ENCODE measurements at places on chromosomes 5 and 9.

- DNase-seq, result no peak
These were observed 510.0 kb downstream of the GADD45G start for GRCh38 chr9:90114641-90115425.

GRCh38 chr5:167835146-167835545 is 456.3 kb upstream of the WWC1 start:
- peak; percentile 22 for DNase-seq

- DNase-seq, result peak; percentile 21
These were observed 21.0 kb upstream of the ERAP2 start for GRCh38 chr5:96855031-96855872.

DNA sequence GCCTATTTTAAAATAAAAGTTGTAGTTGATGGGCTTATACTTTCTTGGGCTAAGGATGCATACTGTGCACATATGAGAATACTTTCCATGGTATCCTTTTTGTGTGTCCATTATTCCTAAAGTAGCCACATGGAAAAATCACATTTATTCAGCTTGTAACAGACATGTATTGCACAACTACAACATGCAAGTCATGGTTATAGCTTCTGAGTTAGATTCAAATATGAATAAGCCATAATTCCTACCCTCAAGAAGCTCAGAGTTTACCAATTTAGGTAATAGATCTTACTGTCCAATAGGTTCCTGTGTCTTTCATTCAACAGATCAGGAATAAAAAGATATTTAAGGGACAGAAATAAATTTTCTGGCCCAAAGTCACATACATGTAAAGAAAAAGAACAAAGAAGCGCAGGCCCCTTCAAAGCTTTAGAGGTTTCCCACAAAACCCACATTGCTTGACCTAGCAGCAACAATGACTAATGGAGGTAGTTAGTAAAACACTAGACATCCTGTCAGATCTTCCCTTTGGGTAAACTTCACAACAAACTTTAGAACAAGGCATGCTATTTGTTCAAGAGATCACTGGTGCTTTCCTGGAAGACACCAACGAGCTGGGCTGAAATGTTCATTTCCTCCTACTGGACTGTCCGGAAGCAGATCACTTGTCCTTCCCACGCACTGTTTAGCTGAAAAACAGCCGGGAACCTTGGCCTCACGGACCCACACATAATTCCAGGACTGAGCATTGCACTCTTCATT is 78.4 kb upstream of the ITGA1 start:
- DNase-seq, result peak; percentile 64

DNA sequence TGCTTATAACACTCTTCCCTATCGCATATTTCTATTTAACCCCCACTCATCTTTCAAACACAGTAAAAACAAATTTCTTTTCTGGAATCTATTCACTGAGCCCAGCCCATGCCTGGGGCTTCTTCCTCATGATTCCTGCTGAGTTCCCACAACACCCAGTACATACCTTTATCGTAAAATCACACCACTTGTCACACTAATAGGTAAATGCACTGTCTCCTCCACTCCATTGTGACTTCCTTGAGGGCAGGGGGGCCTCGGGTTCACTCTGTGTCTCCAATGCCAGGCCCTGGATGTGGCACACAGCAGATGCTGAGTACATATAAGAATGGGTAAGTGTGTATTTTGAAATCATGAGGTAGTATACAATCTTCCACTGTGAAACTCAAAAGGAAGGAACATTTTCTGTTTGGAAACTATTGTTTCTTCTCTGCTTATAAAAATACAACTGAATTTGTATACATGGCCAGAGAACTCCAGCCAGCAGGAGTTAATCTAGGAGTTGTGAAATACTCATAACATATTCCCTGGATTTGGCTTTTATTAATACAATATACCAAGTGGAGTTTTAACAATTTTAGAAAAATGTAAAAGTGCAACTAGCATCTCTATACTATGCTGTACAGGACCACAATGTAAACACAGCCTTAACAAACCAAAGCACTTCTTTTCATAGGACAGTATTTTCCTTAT is 7.2 kb downstream of the PLK2 start:
- no peak for DNase-seq

GRCh38 chr9:113516840-113517577 is 53.5 kb downstream of the RGS3 start:
- peak; percentile 66 for DNase-seq

DNA sequence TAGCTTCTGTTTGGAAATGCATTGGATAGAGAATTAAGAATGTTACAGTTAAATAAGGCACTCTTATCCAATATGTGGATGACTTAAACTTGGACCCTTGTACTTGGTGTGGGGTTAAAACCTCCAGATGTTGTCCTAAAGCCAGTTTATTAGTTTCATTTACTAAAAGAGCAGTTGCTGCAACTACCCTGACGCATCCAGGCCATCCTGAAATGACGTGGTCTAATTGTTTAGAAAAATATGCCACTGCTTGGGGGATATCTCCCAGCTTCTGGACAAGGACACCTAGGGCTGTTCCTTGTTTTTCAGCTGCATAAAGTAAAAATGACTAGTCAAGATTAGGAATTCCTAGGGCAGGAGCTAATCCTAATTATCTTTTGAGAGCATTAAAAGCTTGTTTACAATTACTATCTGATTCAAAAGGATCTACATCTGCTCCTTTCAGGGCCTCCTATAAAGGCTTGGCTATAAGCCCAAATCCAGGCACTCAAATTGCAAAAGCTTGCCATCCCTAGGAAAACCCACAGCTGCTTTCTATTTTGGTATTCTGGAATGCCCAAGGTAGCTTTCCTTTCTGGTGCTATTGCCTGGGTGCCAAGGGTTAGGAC is 45.7 kb upstream of the SLCO4C1 start:
- no peak for DNase-seq

GRCh38 chr5:31990701-31991110 is 183.4 kb downstream of the GOLPH3 start:
- peak; percentile 81 for DNase-seq

DNA sequence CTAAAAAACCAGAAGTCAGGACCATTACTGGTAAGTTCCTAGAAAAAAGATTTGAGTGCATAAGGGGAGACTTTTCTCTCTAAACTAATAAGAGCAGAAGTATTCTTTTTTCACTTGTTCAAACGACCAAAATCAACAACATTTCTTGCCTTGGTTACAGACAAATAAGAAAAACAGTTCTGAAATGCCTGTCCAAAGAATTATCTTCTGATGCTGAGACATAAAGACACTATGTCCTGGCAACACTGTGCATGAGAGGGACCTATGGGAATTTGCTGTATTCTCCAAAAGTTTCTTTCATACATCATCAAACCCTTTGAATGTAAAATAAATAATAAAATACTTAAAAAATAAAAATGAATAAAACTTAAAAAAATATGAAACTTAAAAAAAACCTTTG is 50.4 kb downstream of the ZNF474 start:
- DNase-seq, result no peak

- peak; percentile 35 for DNase-seq
These were observed 206.3 kb downstream of the BNC2 start for GRCh38 chr9:16664211-16664610.

GRCh38 chr5:5270161-5270560 is 130.0 kb downstream of the ADAMTS16 start:
- no peak for DNase-seq

DNA sequence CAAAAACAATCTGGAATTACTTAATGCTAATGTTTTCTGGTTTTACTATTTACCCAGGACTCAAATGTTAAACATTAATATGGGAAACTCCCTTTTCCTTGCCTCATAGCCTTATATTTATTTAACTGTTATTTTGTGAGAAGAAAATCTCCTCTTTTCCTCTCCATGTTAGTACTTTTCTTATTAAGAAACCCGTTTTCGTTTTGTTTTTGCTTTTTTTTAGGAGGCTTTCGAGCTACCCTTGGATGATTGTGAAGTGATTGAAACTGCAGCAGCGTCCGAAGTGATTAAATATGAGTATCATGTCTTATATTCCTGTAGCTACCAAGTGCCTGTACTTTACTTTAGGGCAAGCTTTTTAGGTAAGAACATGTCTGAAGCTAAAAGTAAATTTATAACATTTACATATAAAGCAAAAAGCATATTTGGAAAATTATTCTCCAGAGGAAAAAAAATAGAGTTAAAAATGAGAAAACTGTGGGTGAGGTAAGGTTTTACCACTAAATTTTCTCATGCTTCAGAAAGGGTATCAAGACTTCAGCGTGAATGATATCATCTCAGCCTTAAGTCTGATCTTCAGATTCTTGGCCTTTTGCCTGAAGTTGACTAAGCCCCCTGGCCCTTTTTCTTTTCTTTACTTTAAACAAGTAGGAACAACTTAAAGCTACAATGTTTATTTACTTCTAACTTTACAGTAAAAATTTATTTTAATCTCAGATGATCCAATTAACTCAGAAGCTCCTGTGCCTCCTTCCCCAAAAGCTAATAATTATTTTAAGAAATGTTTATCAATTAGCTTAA is 113.8 kb downstream of the RPS23 start:
- peak; percentile 81 for DNase-seq

- DNase-seq, result no peak
These were observed 3.0 kb downstream of the HARS2 start for GRCh38 chr5:140694276-140694675.

DNA sequence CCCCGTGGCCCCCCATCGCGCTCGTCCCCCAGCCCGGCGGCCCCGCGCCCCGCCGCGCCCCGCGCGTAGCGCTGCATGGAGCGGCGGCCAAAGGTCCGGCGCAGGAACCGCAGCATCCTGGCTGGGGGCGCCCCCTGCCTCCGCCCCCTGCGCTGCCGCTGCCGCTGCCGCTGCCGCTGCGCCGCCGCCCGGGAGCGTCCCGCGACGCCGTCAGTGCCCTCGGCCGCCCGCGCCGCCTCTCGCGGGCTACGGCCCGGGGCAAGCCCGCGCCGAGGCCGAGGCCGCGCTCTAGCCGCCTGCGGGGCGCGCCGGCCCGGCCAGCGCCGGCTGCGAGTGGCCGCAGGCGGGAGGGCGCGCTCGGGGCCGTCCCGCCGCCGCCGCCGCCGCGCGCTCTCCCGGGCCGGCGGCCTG is 523 bp downstream of the EPB41L4B start:
- peak; percentile 30 for DNase-seq

DNA sequence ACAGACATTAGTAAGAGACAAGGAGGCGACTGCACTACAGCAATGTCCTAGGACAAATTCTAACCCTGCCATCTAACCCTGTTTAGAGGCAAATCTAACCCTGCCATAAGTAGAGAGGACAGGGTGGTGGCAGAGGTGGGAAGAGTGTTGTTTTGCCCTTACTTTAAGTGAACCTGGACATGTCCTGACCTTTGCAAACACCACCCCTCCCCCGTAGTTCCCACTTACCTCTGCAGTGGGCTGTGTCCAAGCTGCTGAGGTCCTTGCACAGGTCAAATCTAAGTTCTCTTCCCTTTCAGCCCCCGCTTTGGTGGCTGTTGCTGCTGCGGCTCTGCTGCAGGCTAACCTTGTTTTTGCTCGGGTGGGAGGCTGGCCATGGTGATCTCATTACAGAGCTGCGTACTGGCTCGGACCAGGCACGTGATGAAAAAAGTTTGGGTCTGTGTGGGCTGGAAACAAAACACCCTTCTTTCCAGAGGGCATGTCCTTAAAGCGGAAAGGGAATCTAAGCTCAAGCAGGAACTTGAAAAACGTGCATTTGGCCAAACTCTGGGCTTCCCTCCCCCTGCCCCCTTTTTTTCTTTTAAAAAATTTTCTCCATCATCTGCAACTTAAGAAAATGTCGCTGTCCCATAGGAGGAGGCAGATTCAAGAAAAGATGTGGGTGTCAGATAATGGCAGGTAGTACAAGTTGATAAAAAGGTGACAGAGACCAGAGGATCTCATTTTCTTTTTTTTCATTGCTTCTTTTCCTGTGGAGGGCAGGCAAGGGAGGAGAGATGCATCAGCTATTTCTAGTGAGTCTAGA is at the start of gene FAXDC2:
Gene FAXDC2, minus strand, starts transcription at position 349 of the 808 bp plus-strand sequence. CDS start 12,425 bp downstream, outside the sequence.
- DNase-seq, result peak; percentile 85

- DNase-seq, result peak; percentile 90
These were observed 146.2 kb upstream of the RASA1 start for GRCh38 chr5:87121304-87122150.

- DNase-seq, result no peak
These were observed 3.9 kb downstream of the MEGF9 start for GRCh38 chr9:120710110-120710981.

DNA sequence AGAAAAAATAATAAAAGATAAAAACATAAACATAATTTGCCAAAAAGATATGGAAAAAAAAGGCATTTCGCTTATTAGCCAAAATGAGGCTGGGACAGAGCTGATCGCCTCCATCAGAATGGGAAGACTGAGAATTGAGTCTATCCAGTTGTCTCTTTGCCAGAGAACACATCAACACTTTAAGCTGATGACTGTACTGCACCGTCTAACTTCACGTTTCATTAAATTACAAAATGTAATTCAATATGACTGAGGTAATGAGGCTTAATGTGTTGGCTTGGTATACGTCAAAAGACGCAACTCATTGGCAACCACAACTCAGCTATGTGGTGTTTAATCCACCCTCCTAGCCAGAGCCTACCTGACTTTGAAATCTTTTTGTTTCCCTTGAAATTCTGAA is 462.7 kb upstream of the CD180 start:
- DNase-seq, result no peak

- no peak for DNase-seq
These were observed 226.5 kb downstream of the HSPA4 start for GRCh38 chr5:133278317-133278716.

DNA sequence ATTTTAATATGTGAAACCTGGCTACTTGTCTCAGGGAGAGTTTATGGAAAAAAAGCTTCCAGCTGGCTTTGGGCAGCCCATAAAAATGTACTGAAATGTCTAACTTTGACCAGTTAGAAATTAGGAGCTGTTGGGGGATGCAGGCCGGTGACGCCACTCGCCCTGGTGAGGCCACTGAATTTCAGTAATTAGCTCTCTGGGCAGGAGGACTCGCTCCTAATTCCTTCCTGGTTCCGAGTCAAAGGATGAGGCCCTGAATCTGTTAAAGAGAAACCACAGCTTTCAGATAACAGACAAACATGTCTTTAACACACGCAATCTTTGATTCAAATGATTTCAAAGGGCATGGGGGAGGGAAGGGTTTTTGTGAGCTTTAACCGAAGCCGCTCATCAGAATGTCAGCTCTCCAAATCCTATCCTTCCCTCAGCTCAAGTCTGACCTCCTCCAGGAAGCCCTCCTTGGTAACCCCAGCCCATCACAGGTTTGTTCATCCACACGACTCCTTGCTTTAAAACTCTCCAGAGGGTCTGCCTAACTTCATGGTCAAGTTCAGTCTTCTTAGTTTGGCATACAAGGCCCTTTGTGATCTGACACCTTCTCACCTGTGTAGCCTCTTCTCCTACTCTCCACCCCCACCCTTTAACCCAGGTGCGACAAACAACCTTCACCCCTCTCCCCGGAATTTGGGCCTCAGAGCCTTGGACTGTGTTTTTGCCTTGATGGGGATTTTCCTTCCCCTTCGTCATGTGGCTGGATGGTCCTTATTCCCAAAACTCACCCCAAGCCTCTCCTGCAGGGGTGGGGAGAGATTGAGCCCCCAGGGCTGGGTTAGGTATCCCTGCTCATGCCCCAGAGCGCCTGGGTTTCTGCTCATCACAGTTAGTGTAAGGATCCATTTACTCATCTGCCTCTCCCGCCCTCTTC is 13.6 kb upstream of the PHF19 start:
- peak; percentile 30 for DNase-seq

- no peak for DNase-seq
These were observed 111.0 kb upstream of the PTCH1 start for GRCh38 chr9:95627802-95628201.
